ENCODE measurements at places on chromosomes 16 and 17.

DNA sequence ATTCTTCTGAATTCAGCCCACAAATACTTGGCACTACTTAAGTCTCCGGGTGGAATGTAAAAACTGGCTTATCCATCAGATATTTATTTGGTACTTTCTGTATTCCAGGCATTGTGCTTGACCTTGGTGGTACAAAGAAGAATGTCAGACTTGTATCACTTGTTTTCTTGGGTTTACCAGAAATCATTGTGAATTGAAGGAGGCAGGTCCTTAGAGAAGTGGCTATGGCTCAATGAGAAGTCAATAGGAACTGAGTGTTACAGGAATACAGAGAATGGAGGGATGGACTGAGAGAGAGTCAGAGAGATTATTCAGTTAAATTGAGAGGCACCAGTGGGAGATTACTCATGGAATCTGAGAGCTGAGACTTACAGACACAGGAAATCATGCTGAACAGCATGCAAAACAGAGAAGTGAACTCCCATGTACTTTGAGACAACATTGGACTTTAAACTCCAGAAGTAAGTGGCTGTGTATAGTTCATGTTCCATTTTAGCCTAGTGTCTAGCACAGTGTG lies 704.1 kb downstream of the CDH11 start:
- DNase-seq, result no peak

GRCh38 chr16:20064931-20065330 lies 8.8 kb downstream of the GPR139 start:
- no peak for DNase-seq

DNA sequence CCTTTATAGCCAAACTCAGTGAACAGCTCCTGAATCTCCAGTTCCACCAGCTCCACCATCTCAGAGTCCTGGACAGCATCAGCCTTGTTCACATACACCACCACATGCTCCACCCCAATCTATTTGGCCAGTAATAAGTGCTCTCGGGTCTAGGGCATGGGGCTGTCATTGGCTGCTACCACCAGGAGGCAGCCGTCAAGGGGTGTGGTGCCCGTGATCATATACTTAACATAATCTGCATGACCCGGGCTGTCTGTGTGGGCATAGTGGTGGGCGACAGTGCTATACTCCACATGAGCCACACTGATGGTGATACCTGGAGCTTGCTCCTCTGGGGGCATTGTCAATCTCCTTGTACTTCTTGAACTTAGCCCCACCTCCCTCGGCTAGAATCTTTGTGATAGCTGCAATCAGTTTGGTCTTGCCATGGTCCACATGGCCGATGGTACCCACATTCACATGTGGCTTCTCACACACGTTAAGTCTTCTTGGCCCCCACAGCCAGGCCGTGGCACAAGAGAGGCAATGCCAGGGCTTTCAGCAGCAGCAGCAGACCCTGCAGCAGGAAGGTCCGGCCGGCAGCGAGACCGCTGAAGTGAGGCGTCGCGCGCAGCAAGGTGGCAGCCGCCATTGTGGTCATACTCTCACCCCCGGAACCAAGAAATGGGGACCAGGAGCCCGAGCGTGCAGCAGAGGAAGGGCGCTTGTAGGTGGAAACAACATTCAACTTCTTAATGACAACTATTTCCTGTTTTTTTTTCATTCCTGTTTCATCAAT lies 210.3 kb upstream of the WSB1 start:
- no peak for DNase-seq

DNA sequence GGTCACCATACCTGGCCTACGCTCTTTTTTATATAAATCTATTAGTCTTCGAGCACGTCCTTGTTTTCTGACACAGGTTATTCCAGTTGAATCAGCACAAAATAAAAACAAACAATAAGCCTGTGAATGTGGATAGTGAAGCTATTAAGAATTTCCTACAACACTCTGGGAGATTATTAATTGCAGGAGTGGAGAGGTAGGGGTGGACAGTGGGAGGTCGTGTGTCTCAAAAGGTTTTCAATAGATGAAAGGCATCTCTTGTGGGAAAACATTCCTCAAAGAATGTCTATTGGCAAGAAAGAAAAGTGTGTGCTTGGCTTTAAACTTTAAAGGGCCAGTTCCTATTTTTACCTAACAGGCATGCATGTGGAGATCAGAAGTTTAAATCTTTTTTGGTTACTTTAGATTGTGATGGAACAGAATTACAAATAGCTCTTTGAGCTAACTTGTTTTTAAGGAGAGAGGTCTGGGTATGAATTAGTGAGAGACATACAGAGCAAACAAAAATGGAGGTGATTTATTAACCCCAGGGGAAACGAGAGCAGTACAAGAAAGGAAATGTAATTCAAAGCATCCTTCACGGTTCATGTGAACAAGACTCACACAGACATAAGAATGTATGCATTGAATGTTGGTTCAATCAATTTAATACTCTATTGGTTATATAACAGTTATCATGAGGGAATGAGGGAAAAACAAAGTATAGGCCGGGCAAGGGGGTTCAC lies 9.0 kb downstream of the SMYD4 start:
- DNase-seq, result no peak

DNA sequence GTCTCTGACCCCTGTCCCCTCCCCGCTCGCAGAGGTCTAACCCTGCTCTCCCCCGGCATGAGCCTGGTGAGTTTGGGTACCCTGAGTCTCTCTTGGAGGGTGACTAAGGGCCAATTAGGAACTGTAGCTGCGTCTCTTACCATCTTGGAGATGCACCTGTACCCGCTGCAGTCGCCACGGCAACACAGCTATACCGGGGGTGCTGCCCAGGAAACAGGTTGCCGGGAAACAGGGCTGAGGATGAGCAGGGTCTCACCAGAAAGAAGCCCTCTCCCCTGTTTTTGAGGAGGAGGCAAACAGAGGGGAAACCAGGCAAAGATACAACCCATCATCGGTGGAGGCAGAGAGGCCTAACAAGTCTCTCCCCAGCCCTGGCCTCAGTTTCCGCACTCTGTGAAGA lies 140.2 kb downstream of the TMEM132E start:
- DNase-seq, result no peak

DNA sequence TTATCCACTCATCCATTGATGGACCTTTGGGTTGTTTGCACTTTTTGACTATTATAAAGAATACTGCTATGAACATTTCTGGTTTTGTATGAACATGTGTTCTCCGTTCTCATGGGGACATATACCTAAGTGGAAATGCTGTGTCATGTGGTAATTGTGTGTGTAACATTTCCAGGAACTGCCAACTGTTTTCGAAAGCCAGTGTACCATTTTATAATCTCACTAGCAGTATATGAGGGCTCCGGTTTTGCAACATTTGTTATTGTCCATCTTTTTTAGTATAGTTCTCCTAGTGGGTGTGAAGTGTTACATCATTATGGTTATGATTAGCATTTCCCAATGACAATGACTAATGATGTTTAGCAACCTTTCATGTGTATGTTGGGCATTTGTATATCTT lies 5.1 kb upstream of the TRIM25 start:
- DNase-seq, result no peak

- DNase-seq, result no peak
Measured at GRCh38 chr16:56970934-56971767, 9.4 kb downstream of the CETP start.

DNA sequence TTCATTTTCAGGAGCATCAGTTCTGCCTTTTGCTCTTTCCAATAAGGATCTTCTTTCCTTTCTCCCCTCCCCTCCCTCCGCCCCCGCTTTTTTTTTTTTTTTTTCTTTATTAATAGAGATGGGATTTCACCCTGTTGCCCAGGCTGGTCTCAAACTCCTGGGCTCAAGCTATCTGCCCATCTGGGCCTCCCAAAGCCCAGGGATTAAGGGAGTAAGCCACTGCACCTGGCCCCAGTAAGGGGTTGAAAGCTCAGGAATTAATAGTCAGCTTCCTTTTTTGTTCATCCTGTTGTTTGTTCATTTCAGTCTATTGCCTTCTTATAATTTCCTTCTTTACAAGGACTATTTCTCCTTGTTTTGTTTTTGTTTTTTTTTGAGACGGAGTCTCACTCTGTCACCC lies 7.9 kb upstream of the C17orf58 start:
- no peak for DNase-seq

- DNase-seq, result no peak
Measured at GRCh38 chr17:3565143-3565542, 7.5 kb upstream of the TRPV3 start.

GRCh38 chr17:34276826-34277225 lies 6.8 kb downstream of the CCL7 start:
- DNase-seq, result no peak

DNA sequence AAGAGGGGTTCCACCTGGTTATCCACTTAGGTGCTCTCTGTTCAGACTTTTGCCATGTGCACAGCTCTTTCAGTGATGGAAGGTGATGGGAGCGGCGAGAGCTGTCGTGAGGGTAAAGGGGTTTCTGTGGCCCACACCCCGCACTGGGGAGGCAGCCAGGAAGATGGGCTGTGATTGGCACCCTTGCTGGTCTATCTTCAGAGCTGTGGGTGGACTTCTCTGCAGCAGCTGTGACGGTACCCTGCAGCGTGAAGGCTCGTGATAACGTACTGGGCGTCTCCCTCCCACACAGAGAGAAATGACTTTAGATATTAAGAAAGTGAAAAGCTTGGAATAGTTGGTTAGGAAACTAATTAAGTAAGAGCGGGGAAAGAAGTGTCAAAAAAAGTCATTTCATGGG lies 45.8 kb downstream of the MPRIP start:
- no peak for DNase-seq

GRCh38 chr17:46031920-46032319 lies 32.9 kb downstream of the STH start:
- no peak for DNase-seq

DNA sequence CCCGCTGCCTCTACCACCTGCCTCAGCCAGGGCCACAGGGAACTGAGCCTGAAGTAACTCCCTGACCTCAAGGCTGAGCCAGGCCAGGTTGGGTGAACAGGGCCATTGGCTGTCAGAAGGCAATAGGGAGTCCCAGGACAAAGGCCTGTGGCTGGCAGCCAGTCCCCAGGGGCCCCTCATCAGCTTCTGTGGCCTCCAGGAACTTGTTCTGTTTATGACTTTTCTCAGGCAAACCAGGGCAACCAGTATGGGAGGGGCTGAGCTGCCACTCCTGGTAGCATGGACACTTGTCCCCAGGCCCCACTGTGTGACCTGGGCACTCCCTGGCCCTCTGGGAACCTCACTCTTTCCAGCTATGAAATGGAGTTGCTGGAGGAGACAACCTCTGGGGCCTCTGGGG lies 40.1 kb downstream of the CPNE2 start:
- no peak for DNase-seq

DNA sequence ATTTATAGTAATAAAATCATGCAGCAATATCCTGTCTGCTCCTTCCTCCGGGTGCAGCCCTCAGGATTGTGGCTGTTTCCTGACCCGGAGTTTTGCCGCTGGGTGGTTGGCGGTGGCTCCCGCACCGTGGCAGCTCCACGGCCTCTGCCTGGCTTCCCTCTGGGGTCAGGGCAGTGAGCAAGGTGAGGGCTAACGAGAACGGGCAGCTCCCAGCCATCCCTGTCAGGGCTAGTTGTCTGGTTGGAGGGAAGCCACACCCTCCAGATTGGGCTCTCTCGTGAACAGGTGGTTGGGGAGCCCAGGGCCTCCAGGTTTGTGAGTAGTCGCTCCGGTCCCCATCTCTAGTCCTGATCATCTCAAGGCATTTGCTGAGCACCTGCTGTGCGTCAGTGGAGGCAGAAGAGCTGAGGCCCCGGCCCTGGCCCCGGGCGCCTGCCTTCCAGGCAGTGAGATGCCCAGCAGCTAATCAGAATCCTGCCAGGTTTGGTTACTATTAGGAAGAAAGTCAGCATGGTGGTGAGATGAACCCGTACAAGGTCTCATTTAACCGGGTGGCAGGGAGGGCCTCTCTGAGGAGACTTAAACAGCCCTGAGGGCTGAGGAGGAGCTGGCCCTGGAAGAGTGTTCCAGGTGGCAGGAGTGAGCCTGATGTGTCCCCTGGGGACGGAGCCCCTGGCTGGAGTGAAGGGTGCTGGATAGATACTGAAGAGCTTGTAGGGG lies 2.3 kb upstream of the NUDT16L1 start:
- DNase-seq, result no peak

- DNase-seq, result no peak
Measured at GRCh38 chr16:29908719-29909220, 8.5 kb downstream of the ASPHD1 start.

GRCh38 chr16:24094660-24095059 lies 161.5 kb upstream of the CACNG3 start:
- no peak for DNase-seq

DNA sequence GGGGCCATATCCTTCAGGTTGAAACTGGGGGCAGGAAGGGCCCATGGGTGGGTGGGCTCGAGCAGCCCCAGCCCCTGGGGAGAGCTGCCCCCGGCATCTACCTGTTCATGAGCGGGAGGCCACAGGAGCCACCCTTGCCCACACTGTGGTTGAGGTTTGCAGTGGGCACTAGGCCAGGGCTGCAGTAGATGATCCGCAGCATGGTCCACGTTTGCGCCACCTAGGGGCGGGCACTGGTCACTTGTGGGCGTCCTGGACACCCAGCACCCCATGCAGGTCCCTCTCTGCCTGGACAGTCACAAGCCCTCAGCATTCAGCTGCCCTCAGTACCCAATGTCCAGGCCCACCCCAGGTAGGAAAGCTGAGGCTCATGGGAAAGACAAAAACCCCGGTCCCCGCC lies 1.8 kb upstream of the JMJD8 start:
- DNase-seq, result no peak

- no peak for DNase-seq
Measured at GRCh38 chr17:72458301-72458700, 337.5 kb downstream of the SOX9 start.

DNA sequence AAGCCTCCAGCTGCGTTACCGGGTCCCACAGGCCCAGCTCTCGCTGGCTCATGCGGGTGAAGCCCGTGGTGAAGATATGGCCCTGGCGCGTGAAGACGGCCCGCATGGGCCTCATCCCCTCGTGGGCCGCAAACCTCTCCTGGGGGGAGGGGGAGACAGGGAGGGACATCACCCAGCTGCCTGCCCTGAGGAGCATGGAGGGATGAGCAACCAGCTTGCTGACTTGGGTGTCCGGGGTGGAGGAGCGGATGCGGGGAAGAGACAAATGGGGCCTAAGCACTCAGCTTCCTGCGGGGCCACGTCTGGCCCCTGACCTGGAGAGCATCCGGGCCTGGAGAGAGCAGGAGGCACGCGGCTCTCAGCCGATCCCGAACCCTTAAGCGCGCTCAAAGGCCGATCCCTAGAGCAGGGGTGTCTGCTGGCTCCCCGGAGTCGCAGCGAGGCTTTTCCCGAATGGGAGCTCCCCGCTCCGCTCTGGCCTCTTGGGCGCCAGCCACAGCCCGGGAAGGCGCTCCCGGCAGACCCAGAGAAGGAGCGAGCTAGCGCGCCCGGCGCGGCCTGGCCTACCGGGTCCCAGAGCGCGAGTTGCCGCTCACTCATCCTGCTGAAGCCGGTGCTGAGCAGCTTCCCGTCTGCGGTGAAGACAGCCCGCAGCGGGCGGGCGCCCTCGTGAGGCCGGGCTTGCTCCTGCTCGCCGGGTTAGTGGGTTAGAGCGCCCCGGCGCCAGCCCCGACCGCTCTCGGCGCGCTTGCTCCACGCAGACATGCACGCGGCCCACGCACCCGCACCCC lies 5.0 kb downstream of the CORO6 start:
- DNase-seq, result peak; percentile 89

- DNase-seq, result no peak
Measured at GRCh38 chr17:4574448-4575045, 9.8 kb upstream of the SMTNL2 start.

GRCh38 chr17:61366715-61367413 lies 32.8 kb upstream of the TBX2 start:
- no peak for DNase-seq
